ENCODE measurements at places on chromosomes 4 and X.

GRCh38 chr4:23999714-24000469 lies 110.0 kb upstream of the PPARGC1A start:
- no peak for DNase-seq

DNA sequence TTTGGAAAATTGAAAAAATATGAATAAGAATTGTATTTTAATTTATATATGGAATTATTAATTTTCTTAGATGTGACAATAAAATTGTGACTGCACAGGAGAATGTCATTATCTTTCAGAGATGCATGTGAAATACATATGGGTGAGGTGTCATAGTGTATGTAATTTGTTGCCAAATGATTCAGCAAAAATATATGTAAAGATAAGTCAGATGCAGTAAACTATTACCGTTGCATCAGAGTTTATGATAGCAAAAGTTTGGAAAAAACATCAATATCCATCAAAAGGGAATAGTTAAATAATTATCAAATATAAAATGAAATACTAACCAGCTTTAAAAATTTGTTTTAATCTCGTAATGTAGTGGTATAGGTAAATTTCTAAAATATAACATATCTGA lies 10.4 kb upstream of the SLC7A11 start:
- DNase-seq, result no peak

DNA sequence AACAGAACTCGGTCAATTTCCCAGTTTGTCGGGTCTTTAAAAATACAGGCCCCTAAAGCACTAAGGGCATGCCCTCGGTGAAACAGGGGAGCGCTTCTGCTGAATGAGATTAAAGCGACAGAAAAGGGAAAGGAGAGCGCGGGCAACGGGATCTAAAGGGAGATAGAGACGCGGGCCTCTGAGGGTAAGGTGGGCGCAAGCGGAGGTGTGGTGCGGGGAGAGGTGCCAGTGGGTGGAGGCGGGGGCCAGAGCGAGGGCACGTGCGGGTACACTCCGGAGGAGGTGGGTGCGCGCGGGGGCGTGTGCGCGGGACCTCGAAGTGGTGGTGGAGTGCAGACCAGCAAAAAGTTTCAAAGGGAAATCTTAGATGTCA lies 787 bp upstream of the TET2 start:
- peak; percentile 38 for DNase-seq

DNA sequence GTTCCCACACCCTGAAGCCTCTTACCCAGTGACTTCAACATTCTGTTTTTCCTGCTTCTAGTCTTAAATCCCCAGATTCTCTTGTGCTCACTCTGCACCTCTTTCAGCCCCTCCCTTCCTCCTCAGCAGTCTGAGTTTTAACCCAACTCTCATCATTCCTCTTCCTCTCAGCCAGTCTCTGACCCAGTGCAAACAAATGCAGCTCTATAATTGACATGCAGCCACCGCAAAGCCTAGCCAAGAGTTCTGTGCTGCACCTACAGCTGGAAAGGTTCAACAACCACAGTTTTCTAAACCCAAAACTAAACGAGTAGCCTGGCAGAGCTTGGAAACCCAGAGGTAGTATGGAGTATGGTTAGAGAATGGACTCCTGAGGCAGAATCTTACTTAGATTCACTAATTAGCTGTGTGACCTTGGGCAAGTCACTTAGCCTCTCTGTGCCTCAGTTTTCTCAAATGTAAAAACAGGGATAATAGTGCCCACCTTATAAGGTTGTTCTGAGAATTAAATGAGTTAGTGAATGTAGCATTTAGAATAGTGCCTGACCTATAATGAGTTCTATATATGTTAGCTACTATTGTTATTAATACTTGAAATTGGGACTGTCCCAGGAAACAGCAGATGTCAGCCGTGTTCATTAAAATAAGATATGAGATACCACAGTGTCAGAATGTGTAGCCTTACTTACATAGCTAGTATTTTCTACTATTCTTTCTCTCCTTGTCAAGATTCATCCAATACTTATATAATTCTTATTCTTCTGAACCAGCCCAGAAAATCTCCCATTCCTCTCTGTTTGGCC lies 3.5 kb downstream of the TMEM154 start:
- DNase-seq, result no peak

DNA sequence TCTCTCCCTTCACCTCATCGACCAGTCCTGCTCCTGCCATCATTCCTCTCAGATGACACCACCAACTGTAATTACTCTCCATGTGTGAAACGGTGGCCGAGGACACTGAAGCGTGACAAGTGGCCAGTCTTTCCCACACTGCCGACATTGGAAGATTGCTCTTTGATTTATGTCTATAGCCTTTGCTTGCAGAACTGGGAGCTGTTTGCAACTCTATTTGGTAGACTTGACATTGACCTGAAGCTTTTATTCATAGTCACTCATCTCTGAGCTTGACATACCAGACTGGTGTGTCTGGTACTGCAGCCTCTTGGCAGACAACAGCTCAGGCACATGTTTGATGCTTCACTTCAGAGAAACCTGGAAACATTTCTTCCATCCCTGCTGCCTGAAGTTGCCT lies 121.8 kb upstream of the GALNT7 start:
- no peak for DNase-seq

GRCh38 chr4:153987291-153987690 lies 198.4 kb upstream of the SFRP2 start:
- no peak for DNase-seq

DNA sequence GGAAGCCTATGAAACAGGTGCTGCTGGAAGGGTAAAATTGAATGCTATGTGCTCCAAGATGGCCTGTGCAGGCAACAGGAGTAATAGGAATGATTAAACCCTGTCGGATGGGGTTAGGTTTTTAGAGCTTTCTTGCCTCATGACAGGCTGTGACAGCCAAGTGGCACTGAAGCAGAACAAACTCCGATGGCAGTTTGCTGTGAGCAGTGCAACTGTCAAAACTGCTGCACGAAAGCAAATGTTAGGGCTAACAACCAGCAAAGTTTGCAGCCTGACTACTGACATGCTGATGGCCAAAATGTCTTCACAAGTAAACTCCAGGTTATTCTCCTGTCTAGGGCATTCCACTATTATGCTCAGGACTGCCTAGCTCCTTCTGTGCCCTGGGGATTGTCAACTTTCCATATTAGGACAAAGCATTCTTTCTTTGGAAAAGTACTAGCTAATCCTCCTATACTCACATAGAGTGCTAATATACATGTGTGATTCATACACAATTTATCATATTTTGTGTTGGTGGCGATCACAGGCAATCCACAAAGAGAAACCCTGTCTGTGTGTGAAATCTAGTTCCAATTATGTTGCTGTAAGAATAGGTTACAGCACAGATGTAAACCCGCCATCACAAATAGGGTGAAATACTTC lies 486.6 kb upstream of the TENM3 start:
- DNase-seq, result no peak

GRCh38 chr4:186068581-186069348 lies at the start of gene TLR3:
TLR3 (plus strand) TSS chr4:186069156; CDS start chr4:186076620, 7,464 bp downstream.
- DNase-seq, result no peak

GRCh38 chr4:7323872-7324650 lies 110.7 kb downstream of the PSAPL1 start:
- no peak for DNase-seq

DNA sequence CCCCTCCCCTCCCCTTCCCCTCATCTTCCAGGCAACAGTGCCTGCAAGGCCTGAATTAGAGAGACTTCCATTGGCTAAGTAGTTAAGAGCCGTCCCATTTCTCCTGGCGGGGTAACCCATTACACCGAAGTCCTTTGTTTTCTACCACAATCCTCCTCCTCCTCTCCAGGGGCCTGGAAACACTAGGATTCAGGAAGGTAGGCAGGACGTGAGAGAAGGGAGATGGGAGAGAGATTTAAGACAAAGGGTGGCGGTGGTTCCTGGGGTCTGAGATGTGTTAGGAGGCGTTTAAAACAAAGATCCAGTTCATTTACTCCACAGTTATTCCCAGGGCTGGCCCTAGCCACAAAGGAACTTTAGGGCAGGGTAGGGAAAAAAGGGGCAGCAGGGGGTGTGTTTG lies 28.0 kb downstream of the NYX start:
- no peak for DNase-seq

- DNase-seq, result no peak
Observed at GRCh38 chr4:158666892-158667291, 4.8 kb downstream of the C4orf46 start.

DNA sequence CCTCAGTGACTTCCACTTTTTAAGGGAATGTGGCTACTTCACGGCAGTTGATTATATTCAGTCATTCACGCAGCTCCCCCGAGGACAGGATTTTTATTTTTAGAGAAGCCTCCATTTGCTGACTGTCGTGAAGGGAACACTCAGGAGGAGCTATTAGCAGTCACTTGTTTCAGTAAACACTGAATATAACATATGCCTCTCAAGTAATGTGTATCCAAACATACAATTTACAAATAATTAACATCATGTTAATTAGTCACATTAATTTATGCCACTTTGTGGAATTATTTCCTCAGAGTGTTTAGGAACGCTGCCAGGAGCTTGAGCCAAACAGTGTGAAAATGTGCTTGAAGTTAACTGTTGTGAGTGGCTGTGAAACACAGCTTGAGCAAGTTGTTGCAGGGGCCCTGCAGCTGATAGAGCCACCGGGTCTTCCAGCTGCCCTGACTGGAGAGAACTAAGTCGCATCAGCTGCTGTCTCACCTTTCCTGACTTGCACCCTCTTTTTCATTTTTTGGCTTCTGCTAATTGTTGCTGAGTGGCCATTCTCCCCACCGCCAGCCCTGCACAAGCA lies 245.6 kb downstream of the LDB2 start:
- no peak for DNase-seq

DNA sequence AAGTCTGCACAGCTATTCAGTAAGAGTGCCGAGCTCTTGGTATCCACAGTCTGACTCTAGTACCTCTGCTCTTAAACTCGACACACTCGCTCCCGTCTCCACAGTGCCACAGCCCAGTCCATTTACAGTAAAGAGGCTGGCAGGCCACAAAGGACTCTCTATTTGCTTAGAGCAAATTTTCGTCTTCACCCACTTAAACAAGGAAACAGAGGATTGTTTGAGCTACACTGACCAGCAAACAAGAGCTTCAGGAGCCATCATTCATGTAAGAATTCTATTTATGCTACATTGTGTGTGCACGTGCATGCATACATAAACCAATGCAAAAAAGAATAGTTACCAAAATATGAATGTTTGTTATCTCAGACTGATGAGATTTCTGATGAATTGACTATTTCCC lies 290.2 kb downstream of the USP46 start:
- no peak for DNase-seq

DNA sequence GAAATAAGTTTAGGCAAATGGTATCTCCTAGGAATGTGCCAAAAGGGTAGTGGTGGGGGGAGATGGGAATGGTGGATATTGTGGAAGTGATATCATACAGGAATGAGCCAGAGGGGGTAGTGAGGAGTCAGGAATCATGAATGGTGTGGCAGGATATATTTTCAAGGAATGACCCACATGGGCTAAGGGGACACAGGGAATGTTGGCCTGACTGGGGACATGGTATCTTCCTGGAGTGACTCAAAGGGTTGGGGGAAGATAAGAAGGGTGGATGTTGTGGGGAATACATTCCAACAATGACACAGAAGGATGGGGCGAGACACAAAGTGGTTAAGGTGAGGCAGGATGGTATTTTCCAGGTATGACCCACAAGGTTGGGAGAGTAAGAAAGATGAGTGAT lies 60.6 kb downstream of the MAOA start:
- no peak for DNase-seq

GRCh38 chr4:13597604-13598003 lies 29.9 kb downstream of the BOD1L1 start:
- no peak for DNase-seq

DNA sequence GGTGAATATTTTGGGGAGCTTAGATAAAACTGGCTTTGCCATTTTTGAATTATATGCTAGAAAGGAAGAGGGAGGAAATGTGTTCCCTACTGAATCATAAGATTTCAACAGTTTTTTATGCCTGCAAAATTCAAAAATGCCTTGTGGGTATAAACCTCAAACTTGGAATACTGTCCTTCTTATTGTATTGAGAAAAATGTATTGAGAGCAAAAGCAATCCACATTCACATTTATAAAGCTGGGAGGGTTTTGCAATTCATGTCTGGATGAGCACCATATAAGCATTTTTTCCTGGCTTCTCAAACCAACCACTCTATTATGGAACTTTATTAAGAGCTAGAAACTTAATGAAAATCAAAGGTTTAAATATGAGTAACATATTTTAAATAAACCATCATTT lies 289.8 kb downstream of the PCDH7 start:
- no peak for DNase-seq

- DNase-seq, result no peak
Observed at GRCh38 chrX:153517423-153517822, at the start of gene ATP2B3. ATP2B3 (plus strand) TSS chrX:153517642; CDS start chrX:153536248, 18,606 bp downstream.

GRCh38 chrX:116009346-116009745 lies 161.2 kb upstream of the AGTR2 start:
- no peak for DNase-seq

Measured in activated T-cell treated with anti-CD3 and anti-CD28 coated beads, Interleukin-2, amount 50 U/mL, for 4 hours (primary cell).